Stimulated activated CD8-positive, alpha-beta memory T cell treated with anti-CD3 and anti-CD28 coated beads, Interleukin-4, amount 100 ng/mL, for 1 hour (primary cell): ENCODE measurements at places on chromosomes 2 and 18.

DNA sequence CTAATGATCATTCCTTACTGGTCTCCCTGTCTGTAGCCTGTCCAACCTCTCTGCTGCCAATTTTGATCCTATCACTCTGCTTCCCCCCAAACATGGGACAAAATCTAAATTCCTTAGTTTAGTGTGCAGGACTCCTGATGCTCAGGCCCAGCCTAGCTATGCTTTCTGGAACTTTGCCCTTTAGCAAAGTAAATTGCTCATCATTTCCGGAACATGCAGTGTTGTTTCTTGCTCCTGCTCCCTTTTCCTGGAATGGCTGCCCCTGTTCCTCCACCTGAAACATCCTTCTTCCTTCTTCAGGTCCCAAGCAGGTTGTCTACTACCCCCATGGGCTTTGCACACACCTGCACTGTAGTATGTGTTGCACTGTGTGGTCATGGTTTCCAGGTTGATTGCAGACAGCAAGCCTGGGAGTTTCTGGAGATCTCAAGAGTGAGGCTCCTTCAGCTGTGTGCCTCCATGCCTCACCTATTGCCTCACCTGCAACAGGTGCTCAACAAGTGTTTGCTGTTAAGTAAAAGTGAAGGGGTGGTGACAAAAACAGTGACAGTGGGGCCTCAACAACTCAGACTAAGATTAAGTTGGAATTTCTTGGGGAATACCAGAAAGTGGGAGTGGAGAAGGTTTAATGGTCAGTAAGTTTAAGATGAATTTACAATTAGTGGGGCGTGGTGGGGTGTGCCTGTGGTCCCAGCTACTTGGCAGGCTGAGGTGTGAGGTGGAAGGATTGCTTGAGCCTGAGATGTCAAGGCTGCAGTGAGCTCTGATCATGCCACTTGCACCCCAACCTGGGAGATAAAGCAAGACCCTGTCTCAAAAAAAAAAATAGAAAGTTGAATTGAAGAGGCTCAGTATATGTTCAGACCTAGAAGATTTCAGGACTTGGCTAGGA lies 120.0 kb downstream of the DNAH6 start:
- no peak for DNase-seq

DNA sequence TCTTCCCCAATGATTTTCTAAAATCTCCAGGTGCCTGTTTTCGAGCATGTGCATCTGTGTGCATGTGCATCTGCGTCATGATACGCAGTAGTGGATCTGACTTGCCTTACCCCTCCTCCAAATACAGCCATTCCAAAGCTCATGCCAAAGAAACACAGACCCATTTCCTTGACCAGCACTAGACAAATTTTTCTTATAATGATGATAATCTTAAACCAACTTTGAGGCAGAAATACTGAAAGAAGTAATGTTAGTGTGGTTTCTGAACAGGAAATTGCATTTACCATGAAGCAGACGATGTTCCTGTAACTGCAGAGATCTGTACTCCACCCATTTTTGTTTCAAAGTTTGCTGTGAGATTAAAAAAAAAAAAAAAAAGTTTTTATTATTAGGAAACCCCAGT lies 25.6 kb downstream of the CYTIP start:
- DNase-seq = no peak

DNA sequence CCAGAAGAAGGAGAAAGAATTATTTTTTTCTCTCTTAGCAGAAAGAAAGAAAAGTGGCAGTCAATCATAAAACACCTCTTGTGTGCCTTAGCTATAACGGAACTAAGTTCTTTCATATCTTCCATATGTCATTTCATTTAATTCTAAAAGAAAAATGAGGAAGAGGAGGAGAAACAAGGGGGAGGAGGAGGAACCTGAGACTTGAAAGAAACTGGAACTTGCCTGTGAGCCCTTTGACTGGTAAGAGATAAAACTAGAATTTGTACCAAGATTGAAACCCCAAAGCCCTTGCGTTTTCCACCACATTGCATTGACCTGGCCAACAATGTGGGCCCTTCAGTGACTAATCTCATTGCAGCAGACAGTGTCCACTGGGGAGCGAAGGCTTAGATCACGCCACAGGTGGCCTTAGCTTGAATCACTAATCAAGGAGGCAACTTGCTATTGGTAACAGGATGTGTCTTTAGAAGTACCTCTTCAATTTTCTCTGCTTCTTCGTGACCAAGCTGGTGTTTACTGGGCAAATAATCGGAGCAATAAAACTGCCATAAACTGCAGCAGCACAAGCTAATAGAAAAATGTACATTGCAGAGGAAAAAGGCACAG lies 307.9 kb downstream of the CLIP4 start:
- no peak for DNase-seq

- no peak for DNase-seq
Observed at GRCh38 chr2:144528108-144528507, 8.2 kb upstream of the ZEB2 start.

GRCh38 chr2:121128741-121129659 lies 156.0 kb downstream of the TFCP2L1 start:
- DNase-seq = no peak

DNA sequence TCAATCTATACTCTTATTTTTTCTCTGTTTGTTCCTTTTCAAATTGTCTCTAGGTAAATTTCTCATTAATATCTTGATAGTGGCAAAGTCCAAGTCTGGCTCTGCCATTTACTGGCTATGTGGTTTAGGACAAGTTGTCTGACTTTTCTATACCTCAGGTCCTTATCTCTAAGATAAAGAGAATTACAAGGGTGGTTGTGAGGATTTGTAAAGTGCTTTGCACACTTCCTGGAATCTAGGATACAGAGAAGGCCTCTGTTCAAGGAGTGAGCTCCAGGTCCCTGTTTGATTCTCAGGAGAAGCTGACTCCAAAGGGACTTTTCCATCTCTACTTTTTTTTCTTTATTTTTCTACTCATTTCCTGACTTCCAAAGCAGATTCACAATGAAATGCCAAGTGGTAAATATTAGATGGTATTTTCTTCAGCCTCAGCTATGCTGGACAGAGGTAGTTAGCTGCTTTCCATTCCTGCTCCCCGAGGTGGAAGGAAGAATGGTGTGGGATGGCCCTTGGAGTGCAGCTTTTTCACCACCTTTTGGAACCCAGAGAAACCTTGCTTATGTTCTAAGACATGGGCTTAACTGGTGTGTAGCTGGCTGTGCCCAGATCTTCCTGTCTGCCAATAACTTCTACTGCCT lies 90.5 kb downstream of the GALNT1 start:
- no peak for DNase-seq

DNA sequence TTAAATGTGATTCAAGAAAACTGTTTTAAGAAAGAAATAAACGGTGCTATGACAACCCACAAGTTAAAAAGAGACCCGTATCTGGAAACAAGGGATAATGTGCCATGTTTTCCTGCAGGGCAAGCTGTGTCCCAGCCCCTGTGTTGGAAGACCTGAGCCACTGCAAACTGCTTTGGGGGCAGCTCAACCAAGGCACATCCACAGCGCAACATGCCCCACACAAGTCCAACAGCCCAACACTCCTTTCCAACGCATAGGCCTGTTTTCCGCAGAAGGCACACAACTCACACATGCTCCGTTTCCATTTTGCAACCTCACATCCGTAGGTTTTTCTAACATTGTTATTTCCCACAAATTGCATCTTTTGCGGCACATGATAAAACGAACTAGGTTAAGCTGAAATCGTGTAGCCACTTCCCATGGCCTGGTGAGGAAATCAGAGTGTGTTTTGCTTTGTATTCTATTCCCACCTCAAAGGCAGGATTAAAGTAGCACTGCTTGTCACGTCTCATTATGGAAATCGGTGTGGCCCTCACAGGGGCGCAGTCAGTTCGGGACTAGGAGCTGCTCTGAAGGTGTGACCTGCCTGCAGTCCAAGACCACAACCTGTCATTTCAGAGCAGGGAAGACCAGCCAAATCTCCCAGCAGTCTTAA lies 50.5 kb upstream of the ZNF516 start:
- no peak for DNase-seq

DNA sequence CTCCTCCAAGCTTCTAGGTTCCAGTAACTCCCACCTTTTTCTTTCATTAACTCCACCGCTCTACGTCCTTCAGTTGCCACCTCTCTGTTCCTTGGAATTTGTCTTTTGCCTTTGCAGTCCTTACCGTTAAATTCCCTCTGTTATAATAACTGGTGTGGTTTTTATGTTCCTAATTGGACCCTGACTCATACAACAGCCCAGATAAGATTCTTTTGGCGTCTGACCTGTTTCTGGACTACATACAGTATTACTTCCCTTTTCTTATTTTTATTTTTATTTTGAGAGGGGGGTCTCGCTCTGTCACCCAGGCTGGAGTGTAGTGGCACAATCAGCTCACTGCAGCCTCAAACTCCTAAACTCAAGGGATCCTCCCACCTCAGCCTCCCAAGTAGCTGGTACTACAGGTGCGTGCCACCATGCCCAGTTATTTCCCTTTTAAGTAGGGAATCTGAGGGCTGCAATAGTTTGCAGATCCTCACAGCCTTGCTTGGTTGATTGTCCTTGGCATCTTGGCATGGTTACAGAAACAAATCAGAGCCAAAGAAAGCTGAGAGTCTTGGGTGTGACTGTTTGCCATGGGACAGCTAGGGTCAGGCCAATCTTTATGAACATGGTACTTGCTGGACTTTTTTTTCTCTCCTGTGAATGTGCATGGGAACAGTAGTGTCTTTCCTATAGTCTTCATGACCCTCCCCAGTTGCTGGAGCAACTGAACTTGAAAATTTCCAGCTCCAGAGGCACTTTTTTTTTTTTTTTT lies 22.0 kb downstream of the TCF23 start:
- DNase-seq = no peak

DNA sequence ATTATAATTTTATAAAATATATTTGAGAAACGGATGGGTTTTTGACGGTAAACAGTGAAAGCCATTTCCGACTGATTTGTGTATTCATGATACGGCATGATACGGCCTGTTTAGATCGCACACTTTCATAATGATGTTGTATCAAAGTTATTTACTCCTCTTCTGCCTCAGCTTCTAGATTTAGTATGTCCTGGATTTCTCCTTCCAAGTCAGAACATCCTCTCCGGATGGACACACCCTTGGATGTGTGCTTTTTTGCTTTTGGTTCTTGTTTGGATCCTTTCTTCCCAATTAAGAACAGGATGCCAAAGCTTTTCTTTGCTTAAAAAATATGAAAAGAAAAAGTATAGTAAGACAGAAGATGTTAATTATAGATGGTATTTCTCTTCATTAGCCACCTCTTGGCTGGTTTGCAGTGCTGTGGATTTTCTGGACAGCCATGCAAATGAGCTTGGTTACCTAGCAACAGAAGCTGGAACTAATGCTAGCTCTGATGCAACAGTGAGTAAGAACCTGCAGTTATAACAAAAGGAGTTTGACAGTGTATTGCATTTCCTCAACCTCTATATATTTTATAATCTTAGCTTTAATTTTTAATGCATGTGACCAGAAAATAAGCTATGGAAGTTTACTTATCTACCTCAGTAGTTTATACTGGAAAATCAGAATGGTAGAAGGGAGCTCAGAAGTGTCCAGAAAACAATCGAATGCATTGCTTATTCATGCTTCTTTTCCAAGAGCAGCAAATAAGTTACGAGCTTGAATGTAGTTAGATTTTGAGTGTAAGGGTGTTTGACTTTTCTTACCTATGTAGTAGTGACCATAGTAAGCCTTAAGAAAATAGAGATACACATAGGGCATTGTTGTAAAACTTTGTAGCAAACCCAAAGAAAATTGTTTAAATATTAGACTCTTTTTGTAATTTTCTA lies 27.9 kb downstream of the RMND5A start:
- DNase-seq = no peak

- DNase-seq = no peak
Observed at GRCh38 chr18:12293831-12294230, 14.2 kb upstream of the TUBB6 start.

DNA sequence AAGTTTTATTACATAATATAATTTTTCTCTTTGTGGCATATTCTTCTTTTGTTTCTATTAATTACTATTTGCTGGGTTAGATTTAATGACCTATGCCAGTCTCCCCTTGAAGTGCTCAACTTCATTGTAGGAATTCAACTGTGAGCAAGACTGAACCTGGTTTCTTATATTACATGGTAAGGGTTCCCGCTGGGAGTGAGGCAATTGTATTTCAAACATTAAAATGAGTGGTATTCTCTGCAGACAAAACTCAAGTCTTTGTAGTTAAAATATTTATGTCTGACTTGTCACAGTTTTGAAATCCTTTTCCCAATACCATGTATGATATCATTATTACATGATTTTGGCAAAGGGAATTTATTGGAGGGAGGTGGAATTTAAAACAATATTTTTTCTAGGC lies 278.7 kb downstream of the GULP1 start:
- DNase-seq = no peak

GRCh38 chr2:186639939-186640338 lies 50.1 kb downstream of the ITGAV start:
- no peak for DNase-seq

- no peak for DNase-seq
Observed at GRCh38 chr2:37737507-37737906, 66.1 kb upstream of the CDC42EP3 start.
